ENCODE measurements at places on chromosomes 4 and X.

DNA sequence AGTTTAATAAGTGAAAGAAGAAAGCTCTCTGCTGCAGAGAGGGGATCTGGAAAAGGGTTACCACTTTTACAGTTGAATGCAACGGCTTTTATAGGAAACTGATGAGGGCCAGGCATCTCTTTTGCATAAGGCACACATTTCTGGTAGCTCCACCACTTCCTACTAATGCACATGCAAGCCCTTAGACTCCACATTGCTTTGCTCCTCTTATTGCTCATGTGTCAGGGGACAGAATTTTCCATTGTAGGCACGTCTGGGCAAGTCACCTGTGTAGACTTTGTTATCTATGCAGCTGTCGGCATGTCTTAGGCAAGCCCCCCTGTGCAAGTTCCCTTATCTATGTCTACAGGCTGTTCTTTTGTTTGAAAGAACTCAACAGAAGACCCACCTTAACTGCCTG is 294.6 kb upstream of the STS start:
- no peak for DNase-seq

DNA sequence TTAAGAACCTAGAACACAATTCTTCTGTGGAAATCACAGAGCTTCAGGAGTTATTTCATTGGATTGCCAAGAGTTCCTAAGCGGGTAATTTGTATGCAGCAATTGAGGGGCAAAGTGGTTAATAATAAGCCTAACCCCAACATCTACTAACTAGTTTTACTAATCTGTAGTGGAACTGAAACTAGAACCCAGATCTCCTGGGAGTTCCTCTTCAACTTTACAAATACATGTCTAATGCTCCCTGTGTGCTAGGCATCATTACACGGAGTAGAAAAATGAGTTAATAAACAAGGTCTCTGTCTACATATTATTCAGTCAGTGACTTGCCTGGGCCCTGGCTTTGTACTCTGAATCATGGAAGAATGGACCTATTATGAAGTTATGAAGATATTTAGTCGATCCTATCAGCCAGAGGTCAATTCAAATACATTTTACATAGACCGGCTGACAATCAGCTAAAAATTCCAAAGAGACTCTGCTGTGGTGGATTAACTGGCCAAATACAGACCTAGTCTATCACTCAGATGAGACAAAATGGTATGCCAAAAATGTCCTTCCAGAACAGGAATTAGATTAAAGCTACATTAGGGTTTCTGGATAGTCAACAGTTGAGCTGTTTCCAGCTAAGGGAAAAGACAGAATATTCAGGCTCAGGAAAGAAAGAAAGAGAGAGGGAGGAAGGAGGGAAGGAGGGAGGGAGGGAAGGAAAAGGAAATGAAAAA is 326.0 kb downstream of the FBXW7 start:
- DNase-seq: no peak

- no peak for DNase-seq
These were observed 104.9 kb downstream of the CHIC2 start for GRCh38 chr4:53959343-53960120.

GRCh38 chr4:8557151-8558076 is 22.8 kb upstream of the GPR78 start:
- DNase-seq: no peak

DNA sequence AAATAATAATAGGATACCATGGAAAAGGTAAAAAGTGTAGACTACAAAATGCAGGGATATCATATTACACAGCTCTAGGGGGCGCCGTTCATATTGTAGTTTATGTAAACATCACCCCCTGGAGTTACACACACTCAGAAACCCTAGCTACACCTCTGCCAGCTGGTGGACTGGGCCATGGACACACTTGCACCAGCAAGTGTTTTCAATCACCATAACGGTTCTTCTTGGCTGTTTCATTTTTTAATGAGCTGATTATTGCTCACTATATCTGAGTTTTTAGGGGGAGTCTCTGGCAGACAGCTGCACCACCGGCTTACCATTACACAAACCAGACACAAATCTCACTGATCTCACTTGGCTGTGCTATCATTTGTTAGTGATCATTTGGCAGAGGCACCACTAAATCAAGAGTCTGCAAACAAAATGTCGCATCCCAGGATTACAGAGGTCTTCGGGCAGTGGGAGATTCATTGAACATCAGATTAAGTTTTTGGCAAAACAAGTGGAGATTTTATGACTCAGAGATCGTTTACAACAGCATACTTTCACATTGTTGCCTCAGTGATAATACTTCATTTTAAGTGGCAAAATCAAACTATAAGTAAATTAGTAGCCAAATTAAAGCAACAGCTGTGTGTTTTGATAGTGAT is 185.7 kb downstream of the UNC5C start:
- no peak for DNase-seq

GRCh38 chr4:26194764-26195163 is 126.0 kb upstream of the RBPJ start:
- no peak for DNase-seq

GRCh38 chr4:54097152-54097551 is 2.8 kb upstream of the GSX2 start:
- no peak for DNase-seq

DNA sequence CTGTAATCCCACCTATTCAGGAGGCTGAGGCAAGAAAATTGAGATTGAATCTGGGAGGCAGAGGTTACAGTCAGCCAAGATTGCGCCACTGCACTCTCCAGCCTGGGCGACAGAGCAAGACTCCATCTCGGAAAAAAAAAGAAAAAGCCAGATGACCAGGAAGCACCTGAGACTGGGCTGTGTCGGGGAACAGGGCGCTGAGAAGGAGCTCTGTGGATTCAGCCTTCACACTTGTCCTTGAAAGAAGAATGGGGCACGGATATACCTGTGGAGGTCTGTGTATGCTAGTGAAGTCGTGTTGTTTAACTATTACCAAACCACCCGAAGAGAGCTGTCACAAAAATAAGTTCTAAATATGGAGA is 39.3 kb upstream of the TADA2B start:
- no peak for DNase-seq

GRCh38 chr4:8352368-8353157 is 83.0 kb downstream of the HTRA3 start:
- DNase-seq: no peak

DNA sequence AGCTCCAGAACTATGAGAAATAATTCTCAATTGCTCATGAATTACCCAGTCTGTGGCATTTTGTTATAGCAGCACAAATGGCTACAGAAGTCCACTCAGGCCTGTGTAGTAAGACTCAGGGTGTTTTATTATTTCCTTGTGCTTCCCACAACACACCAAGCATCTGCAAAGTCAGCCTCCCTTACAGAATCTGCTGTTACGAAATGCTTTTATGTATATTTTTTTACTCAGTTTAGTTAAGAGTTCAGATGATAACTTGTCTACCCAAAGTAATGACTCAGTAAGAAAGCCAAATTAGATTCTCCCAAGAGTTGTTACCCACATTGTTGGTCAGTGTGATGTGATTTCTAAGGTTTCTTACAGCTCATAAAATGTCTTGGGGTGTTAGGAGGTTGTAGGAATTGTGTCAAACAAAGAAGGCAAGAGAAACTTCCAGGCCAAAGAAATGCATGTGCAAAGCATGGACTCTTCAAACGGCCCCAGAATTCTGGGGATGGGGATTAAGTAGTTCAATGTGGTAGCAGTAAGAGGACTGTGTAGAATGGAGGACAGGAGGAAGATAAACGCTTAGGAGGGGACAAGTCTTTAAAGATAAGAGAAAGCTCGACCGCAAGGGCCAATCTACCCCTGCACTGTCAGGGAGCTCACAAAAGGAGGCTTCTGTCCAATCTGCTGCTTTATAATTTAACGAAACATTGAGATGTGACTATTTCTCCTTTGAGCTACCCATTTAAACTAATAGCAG is 35.4 kb upstream of the TMEM184C start:
- DNase-seq: no peak

DNA sequence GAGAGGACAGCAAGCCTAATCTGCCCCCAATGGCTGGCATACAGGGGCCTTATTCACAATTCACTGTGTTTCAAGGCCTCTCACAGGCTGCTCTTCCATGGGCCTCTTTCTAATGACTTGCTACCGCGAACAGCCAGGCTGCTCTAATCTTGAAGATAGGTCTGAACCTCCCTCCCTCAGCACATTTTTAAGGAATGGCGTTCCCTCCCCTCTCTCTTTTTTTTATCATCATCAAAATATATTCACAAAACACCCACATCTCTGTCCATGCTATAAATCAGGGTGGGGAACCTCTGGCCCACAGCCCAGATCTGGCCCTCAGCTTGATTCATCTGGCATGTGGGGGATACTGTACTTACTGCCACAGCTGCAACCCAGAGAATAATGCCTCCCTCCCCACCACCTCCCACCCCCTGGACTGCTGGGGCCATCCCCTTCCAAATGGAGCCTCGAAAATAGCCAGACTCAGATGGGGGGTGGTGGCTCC is 76.2 kb upstream of the PLAC1 start:
- no peak for DNase-seq

- DNase-seq: no peak
These were observed 24.1 kb downstream of the ATP8A1 start for GRCh38 chr4:42632653-42633382.

GRCh38 chrX:55135171-55135570 is 46.4 kb downstream of the PAGE2 start:
- DNase-seq: peak; percentile 0

DNA sequence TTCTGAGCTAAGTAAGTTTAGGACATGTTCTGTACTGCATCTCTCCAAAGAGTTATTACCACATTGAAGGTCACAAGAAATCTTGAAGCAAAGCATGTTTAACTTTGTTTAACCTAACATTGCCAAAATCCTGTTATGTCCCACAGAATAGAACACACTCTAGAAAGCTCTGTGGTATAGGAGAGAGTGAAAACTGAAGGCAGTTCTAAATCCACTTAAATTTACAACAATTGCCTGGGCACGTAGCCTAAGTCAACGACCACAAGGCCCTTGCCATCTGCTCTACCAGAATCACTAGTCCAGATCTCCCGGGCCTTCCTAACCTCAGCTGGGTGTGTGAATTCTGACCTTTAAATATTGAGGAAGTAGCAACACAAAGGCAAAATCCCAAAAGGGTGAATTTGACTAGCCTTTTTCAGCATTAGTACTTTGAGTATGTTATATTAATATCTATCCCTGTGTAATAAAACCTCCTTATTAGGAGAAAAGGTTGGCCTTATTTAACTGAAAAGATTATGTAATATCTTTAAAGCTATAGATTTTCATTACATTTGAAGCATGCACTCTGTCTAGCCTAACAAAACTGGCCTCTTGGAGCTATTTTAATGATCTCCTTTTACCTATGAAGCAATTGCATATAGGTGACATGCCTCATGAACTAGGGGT is 4.5 kb upstream of the MAML3 start:
- DNase-seq: no peak

DNA sequence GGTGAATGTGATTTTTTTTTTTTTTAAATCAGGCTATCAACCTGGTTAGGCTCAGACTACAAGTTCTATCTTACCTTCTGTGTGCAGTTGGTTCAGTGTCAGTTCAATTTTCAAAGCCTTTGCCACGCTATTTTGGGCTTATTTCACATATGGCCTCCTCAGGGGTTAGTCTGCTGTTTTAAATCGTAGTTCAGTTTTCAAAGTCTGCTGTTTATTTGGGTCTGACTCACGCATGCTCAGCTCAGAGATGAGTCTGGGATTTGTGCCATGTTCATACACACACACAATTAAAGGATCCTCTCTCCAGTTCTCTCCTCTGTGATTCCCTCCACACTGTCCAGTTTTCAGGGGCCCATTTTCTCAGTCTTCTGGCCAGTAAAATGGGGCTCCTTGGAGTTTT is 32.3 kb upstream of the ZFX start:
- no peak for DNase-seq

DNA sequence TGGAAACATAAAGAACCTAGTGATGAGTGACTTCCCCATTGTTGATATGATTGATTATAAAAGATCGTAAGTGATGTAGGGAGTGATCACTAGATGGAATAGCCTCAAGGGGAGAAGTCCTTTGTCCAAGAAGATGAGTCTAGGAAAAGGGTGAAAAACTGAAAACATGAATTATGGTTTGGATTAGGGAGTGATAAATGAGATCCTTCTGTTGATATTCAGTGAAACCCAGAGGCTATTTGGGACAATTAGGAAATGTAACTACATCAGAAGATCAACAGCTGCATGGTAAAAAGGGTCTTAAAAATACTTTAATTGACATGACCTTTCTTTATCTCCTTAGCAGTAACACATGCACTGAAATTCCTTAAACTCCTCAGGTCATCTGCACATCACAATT is 124.0 kb upstream of the UNC5C start:
- no peak for DNase-seq

GRCh38 chr4:165874072-165874790 is 1.2 kb downstream of the TLL1 start:
- no peak for DNase-seq

DNA sequence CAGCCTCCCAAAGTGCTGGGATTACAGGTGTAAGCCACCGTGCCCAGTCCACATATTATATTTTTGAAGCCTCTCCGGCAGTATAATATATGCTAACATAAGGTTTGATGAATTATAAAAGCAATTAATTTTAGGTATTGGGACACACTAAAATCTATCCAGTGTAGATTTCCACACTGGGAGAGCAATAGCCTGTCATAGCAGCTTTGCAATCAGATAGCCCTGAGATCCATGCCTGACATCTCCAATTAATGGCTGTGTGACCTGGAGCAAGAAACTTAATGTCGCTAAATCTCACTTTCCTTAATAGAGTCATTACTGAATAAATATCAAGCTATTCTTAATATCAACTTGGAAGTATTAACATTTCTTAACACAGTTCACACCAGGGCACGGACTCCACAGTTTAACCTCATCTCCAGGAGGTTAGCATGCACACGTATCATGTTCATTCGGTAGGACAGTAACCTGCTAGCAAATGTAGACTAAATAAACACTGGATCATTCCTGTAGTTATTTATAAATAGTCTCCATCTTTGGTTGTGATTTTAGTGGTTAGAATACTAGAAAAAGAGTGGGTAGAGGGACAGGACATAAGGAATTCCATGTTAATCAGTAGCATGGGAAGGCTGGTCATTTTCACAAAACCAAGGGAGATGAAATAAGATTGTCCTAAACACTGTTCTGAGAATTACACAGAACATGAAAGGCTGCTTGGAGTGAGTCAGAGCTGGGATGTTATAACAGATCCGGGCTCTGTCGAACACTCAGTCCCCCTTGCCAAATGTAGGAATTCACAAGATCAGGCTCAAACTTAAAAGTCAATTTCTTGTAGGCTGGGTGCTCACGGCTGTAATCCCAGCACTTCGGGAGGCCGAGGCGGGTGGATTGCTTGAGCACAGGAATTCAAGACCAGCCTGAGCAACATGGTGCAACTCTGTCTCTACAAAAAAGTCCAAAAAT is 254.7 kb downstream of the PALLD start:
- DNase-seq: no peak

DNA sequence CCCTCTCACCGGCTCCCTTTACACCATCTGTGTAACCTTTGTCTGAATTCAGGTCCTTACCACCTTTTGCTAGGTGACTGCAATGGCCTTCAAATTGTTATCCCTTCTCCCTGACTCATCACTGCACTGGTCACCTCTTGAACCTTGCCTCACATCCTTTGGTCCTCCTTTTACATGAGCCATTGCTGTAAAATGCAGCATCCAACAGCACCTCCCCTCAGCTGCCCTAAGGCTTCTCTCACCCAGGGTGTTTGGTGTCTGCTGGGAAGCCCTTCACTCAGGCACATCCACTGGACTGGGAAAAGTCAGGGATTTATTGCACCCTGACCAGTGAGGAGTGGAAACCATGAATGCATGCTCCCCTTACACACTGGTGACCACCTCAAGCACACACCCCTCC is 192.5 kb upstream of the GATB start:
- no peak for DNase-seq

All from activated CD4-positive, alpha-beta T cell treated with anti-CD3 and anti-CD28 coated beads for 24 hours (primary cell).